Femur (tissue), 1 donor: ENCODE measurements at places on chromosomes 6 and 20.
A peak's percentile ranks its signal among the peaks of the same experiment; 100 is the strongest.

- DNase-seq, result no peak
Measured at GRCh38 chr6:66740346-66740745, 1033.3 kb upstream of the EYS start.

- peak; percentile 18 for DNase-seq
Measured at GRCh38 chr6:145086197-145086596, 649.1 kb downstream of the EPM2A start.

DNA sequence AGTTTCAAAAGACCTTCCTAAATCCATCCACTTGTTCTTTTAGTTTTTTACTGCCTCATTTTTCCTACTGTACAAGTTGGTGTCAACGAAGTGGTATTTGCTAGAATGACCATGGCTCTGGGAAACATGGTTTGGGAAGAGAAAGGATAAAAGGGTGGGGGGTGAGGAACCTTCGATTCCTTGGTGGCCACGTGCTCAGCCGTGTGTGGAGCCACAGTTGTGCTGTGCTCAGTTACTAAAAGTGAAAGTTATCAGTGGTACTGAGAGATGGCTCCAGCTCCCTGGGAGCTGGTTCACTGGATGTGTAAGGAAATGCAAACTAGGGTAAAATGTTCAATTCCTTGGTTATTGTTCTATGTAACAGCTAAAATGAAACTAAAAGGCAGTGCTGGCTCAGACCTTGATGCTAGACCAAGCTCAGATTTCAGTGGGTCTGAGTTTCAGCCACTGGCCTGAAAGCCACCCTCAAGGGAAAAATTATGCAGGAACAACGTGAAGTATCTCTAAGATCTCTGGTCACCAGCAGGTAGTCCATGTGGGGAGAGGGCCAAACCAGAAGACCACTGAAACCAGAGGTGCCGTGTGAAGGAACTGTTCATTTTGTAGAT, 7.4 kb upstream of the SLC22A2 start:
- no peak for DNase-seq

GRCh38 chr20:31712564-31713311, 9.9 kb downstream of the BCL2L1 start:
- DNase-seq, result peak; percentile 53

DNA sequence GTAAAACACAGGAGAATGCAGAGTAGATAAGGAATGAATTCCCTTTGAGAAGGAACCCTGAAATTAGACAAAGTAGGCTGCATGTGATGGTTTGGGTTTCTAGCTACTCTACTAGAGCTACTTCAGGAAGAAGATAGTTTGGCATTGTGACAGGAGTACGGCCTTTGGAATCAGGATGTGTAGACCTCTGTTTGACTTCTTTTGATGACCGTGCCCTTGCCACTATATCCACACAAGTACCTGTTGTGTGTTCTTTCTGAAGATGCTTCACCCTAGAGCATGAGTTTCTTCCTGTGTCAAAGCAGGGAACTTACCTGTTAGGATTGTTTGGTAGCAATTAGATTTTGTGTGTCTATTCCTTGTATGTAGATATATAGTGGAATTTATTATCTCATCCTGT, 41.7 kb downstream of the CD2AP start:
- no peak for DNase-seq

- DNase-seq, result peak; percentile 78
Measured at GRCh38 chr20:2172305-2173175, 70.9 kb downstream of the STK35 start.

- no peak for DNase-seq
Measured at GRCh38 chr20:41011551-41012067, 17.0 kb upstream of the TOP1 start.

GRCh38 chr20:31675828-31676608, 38.3 kb downstream of the COX4I2 start:
- DNase-seq, result peak; percentile 50
